Choroid plexus epithelial cell (primary cell): ENCODE measurements at places on chromosomes 1 and 21.

- DNase-seq: no peak
These were observed 188.8 kb downstream of the TNR start for GRCh38 chr1:175554586-175554985.

GRCh38 chr1:236433819-236434315, 39.8 kb downstream of the EDARADD start:
- DNase-seq: no peak

GRCh38 chr1:168979276-168979675, 127.2 kb upstream of the ATP1B1 start:
- no peak for DNase-seq

DNA sequence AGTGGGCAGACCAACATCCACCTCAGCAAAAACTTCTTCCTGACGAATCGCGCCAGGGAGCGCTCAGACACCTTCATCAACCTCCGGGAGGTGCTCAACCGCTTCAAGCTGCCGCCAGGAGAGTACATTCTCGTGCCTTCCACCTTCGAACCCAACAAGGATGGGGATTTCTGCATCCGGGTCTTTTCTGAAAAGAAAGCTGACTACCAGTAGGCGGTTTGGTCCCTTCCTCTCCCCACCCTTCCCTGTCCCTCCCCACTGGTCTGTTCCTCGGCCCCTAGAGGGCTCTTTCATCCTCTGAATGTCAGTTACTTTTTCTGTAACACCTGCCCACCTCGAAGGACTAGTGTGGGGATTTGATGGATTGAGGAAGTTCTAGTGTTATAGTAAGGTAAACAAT, 46.9 kb downstream of the CAPN2 start:
- DNase-seq: no peak
